ENCODE measurements at places on chromosomes 5 and 9.

- no peak for DNase-seq
Observed at GRCh38 chr5:162026803-162027202, 40.8 kb upstream of the GABRG2 start.

DNA sequence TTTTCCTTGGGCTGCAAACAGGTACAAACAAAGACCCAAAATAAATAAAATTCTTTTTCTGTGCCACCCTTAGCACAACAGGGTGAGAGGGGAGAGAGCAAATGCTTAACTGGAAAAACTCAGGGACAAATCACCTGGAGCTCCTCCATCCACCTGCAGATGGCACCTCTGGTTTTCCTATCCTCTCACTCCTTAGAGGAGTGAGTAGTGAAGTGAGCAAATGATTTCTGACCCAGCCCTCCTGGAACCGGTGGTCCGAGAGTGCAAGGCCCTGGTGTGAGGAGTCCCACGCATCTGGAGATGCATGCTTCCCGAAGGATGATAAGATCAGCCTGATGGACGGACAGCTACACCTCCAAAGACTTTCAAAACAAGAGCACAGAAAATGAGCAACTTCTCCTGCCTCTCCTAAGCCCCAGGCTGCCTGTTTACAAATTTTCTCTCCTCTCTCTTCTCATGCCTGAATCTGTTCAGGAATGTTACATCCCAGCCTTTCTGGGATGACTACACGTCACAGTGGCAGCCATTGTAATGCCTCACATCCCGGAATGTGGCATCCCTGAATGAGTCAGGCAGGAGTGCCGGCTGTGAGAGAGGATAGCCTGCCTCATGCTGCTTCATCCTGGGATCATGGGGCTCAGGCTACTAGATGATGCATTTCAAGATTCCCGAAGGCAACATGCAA is 86.4 kb downstream of the ADRB2 start:
- no peak for DNase-seq

DNA sequence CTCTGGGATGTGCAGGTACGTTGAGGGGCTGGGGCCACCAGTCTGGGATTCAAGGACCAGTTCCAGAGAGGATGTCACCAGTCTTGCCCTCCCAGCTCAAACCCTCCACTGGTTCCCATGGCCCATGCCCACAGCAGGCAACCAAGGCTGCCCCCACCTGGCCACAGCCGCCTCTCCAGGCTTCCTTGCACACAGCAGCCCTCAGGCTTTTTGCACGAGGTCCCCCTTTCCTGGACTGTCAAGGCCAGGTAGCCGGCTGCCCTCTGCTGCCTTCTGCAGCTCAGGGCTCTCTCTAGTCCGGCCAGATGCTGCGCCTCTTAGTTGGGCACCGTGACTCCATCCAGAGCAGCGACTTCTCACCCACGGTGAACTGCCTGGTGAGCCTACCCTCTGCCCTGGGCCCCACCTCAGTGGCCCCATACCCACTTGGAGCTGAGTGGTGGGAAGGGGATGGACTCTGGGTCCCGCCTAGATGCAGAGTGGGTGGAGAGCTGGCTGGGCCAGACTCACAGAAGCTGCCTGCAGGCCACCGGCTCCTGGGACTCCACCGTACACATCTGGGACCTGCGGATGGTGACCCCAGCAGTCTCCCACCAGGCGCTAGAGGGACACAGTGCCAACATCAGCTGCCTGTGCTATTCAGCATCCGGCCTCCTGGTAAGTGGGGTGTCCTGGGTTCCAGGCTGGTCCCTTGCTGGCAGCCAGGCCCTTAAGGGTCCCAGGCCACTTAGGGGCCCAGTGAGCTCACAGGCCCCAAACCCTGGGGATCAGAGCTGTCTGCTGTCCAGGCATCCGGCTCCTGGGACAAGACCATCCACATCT is 2.9 kb downstream of the WDR38 start:
- DNase-seq = no peak

DNA sequence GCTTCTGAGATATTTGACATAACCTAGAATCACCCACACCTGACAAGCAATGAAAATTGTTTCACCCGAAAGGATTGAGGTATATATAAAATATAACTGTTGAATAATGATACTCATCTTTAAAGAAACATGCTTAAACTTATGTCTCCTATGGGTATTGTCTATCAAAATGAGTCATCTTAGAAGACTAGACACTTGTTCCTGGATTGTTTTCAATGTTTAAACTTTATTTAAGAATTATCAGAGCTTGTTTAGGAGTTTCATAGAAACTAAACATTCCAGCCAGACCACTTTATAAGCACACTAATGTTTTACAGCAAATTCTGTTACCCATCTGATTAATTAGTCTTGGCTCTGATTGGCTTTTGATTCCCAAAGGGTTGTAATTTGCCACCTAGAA is 19.6 kb downstream of the NFX1 start:
- no peak for DNase-seq
